ENCODE measurements at places on chromosomes 6 and 20.

DNA sequence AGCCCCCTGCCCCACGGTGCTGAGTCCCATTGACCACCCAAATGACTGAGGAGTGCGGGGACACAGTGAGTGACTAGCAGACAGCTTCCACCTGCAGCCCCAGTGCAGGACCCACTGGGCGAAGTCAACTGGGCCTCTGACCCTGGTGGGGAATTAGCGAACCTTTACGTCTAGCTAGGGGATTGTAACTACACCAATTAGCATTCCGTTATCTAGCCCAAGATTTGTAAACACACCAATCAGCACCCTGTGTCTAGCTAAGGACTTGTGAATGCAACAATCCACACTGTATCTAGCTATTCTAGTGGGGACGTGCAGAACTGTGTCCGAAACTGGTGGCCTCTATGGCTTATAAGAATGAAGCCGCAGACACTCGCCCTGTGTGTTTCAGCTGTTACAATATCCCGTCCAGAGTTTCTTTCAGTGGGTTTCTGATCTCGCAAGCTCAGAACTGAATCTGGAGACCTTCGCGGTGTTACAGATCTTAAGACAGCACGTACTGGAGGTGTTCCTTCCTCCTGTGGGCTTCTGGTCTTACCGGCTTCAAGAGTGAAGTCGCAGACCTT, 21.1 kb upstream of the GMPR start:
- DNase-seq, result no peak

DNA sequence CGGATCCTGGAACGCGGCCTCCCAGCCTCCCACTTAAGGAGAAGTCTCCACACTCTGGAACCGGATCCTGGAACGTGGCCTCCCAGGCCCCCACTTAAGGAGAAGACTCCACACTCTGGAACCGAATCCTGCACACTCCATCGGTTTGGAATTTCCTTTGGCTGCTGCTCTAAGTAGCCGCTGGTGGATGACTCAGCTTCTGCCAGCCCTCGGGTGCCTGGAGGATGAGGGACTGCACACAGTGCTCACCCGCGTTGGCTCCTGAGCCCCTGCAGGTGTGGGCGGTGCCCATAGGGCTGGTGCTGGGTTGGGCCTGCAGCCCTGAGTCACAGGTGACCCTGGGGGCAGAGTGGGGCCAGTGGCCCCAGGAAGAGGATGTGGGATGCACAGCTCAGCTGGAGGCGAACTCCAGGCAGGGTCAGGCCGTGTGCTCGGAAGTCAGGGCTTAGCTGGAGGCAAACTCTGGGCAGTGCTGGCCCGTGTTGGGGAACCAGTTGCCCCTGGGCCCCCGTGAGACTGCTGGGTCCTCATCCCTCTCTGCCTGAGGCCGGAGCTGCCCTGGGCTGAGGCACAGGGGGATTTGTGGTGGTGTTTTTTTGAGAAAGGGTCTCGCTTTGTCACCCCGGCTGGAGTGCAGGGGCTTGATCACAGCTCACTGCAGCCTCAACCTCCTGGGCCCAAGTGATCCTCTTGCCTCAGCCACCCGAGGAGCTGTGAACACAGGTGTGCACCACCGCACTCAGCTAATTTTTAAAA, 13.9 kb upstream of the TNFRSF6B start:
- DNase-seq, result no peak

GRCh38 chr20:45183084-45183483, 8.4 kb downstream of the PI3 start:
- DNase-seq, result no peak

- DNase-seq, result no peak
These were observed 580.3 kb downstream of the PRKN start for GRCh38 chr6:162147281-162147680.

GRCh38 chr6:70863343-70863742, 93.5 kb downstream of the B3GAT2 start:
- no peak for DNase-seq

GRCh38 chr6:136547336-136547735, 2.9 kb downstream of the MAP7 start:
- no peak for DNase-seq

GRCh38 chr6:12725263-12725662, 8.7 kb downstream of the PHACTR1 start:
- DNase-seq, result no peak

DNA sequence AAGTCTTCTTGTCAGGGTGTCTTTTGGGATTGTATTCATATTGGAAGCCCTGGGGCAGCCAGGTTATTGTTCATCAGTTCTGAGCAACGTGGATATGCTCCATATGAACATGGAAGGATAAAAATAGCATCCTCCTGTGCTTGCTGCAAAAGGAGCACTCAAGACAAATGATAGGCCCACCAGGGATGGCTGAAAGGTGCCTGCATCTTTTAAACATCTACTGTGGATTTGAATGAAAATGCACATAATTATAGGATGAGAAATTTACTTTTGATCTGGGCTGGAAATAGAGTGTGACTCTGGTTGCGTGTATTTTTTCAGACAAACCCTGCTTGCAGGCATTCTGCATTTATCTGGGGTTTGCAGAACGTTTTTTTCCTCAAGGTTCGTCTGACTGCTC, 299.1 kb downstream of the PACRG start:
- no peak for DNase-seq

- no peak for DNase-seq
These were observed 374.8 kb downstream of the QKI start for GRCh38 chr6:163789199-163789810.
